ENCODE measurements at places on chromosomes 4 and X. TPM values are rescaled to one million over a fixed set of nuclear protein-coding genes. Genes with fewer than 3 reads are reported as not detected.

DNA sequence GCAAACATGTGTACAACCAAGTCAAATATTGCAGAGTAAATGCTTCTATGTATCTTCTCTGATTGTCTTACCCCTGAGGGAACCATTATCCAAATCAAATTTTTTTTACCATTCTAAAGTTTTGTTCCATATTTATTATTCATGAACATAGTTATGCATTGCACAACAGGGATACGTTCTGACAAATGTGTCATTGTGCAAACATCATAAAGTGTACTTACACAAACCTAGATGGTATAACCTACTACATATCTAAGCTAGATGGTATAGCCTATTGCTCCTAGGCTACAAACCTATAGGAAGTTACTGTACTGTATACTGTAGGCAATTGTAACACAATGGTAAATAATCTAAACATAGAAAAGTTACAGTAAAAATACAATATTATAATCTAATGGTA is 23.4 kb downstream of the BEX3 start:
- DNase-seq = no peak

Gene LNX1
- total RNA-seq = not detected

DNA sequence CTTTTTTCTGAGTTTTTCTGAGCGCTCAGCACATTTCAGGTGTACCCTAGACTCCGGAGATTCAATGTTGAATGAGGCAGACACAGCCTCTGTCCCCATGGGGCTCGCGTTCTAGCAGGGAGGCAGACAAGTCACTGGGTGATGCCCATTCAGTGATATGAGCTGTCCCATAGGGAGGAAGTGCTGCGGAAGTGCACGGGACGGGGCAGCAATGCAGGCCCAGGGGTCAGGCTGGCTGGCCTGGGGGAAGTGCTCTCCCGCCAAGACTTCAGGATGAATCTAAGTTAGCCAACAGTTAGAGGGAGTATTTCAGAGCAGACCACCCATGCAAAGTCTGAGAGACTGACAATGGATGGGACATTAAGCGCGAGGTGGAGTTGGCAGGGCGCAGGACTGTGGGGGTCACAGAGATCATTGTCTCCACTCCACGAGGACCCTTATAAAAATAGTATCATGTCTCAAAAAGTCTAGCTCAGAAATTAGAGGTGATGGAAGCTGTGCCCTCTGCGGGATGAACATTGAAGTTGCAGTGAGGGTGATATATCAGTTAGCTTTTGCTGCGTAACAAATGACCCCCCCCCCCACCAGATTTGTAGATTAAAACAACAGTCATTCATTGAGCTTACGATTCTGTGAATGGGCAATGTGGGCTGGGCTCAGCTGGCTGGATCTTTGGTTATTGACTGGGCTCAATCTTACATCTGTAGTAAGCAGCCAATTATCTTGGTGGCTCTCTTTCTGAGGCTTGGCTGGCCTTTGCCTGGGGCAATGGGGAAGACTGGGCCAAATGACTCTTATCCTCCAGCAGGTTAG is 16.4 kb downstream of the PSAPL1 start:
- no peak for DNase-seq

Gene VSIG4
- total RNA-seq = 0.60 TPM

GRCh38 chr4:47915378-47915777 is 995 bp upstream of the NFXL1 start:
- DNase-seq = no peak

GRCh38 chr4:105594099-105595010 is 41.9 kb downstream of the ARHGEF38 start:
- DNase-seq = no peak

GRCh38 chr4:177419434-177419833 is 22.8 kb downstream of the AGA start:
- no peak for DNase-seq

GRCh38 chrX:140040386-140040785 is 75.1 kb upstream of the CXorf66 start:
- no peak for DNase-seq

DNA sequence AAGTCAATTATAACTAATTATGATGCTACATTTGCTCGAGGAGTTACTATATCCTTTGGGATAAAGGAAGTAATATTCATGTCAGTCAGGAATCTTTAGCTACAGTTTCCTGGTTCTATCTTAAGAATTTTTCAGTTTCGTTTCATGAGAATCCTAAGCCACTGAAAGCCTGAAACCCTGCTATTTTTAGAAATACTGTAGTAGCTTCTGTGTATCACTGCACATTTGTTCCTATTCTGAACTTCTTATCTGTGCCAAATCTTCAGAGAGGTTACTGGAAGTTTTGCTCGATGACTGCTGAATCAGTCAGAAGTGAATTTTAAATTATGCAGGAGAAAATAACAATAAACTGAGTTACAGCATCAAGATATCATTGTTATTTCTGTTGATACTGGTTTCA is 249.2 kb downstream of the TENM3 start:
- no peak for DNase-seq

DNA sequence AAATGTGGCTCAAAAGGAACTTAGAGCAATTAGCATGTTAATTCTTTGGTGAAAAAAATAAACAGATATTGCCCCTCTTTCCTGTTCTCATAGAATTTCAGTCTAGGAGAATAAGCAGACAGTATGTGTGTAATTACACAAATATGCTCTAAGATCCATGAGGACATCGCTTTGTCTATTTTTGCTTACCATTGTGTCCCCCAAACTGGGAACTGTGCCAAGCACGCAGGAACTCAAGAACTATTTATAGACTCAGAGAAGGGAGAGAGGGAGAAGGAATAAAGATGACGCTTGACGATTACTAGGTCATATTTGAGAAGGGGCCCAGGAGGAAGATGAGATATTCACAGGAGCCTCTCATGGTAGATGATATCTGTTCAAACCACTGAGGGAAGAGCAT is 692.6 kb downstream of the RAB28 start:
- DNase-seq = no peak

- no peak for DNase-seq
Observed at GRCh38 chr4:40134206-40134917, 62.5 kb upstream of the RHOH start.

- DNase-seq = no peak
Observed at GRCh38 chrX:133909888-133910287, 75.5 kb downstream of the GPC3 start.

Gene AVPR2
- total RNA-seq = not detected

Measured in T-helper 17 cell (primary cell).